ENCODE measurements at places on chromosomes 7 and 10.

DNA sequence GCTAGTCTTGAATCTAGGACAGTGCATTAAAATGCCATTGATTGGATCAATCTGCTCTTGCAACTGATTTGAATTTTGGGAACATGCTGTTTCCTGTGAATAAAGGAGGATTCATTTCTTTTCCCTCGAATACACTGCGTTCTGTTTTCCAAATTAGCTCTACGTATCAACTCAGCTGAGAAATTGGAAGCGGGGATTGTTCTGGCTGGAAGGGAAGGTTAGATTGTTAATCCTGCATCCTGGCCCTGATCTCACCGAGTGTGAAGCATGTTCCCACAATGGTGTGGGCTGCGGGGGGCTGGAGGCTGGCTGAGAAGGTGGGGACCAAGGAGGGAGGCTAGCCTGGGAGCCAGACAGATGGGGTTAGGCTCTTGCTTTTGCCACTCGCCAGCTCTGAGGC lies 17.6 kb downstream of the HTRA1 start:
- no peak for DNase-seq

GRCh38 chr7:5831196-5831595 lies 49.4 kb upstream of the OCM start:
- DNase-seq, result no peak

GRCh38 chr7:147798001-147798400 lies 792.6 kb upstream of the C7orf33 start:
- no peak for DNase-seq

GRCh38 chr10:26468700-26469099 lies 30.6 kb downstream of the APBB1IP start:
- DNase-seq, result peak; percentile 44

DNA sequence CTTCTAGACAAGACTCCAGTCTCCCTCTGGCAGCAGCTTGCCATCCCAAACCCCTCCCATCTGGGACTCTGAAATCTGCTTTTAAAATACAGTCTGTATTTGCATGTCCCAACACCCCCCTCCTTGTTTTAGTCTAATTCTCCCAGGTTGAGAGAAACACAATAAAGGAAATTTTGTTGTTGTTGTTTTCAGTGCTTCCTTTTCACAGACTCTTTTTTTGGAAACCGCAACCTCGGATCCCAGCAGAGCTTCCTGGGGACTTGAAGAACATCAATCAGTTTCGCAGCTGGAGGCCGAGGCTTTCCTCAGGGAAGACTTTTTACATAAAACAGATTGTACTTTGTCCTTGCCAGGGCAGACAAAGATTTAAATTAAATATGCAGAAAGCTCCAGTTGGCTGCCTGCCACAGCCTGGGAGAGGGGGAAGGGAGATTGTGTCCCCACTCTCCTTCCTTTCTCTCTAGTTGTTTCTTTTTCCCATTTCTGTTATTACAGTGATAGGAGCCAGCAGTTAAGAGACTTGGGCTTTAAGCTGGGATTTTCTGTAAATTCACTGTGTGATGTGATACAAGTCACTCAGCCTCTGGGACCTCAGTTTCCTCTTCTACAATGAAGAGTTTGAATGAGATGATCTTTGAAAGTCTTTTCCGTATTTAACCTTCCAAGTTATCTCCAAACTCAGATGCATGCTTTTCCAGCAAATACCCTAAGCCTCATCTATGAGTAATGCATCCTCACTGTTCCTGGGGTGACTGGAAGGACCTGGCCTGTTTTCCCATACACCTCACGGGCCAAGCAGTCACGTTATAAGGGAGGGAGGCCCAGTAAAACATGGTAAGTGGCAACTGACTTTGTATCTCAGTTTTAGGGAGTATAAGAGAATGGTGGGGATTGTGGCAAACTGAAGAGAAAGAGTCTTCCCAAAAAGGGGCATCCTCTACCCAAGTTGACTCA lies 192.3 kb downstream of the REEP3 start:
- DNase-seq, result no peak

DNA sequence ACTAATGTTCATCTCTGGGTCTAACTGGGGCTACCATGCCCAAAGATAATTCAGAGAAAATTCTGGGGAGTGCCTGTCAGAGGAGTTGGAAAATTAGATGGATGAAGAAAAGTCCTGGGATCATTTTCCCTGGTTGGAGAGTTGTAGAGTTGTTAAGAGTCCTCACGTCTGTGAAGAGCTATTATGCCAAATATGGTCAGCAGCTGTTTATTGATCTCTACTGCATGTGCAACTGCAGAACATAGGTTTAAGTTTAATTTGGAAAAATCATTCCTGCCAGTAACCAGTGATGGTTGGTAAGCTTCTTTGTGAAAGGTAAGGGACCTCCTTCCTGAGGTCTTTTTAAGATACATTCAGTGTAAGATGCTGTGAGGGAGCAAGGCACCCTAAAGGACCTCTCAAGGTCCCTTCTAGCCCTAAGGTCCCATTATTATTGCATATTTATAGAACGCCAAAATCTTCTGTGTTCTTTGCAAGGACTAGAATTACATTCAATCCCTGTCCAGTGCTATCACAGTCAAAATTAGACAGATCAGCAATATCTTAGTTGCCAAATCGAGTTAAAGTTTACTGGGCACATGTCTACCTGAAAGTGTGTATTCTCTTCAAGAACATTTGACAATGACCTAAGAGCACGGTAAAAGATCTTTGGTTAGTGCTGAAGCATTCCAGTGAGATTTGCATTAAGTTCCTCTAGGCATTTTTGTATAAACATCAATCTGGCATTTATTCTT lies 62.7 kb downstream of the VTI1A start:
- no peak for DNase-seq

- DNase-seq, result no peak
These were observed 104.9 kb downstream of the DOCK4 start for GRCh38 chr7:112101201-112101846.

DNA sequence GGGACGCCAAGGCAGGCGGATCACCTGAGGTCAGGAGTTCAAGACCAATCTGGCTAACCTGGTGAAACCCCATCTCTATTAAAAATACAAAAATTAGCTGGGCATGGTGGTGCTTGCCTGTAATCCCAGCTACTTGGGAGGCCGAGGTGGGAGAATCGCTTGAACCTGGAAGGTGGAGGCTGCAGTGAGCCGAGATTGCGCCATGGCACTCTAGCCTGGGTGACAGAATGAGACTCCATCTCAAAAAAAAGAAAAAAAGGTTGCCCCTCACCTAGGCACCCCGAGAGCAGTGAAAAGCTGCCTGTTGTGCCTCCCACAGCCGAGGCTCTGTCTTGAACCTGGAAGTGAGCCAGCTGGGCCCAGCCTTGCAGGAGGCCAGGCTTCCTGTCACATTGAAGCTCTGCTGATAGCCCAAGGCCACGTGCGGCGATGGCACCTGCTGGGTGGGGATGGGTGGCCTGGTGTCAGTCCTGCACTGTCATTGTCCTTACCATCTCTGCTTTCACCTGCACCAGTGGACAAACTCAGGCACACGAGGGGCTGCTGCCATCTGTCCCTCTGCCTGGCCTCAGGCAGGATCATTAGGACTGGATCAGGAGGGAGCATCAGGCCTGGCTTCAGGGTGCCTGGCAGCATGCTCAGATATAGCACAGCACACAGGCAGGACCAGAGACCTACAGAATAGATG lies 37.8 kb downstream of the DNAJB12 start:
- DNase-seq, result peak; percentile 65

GRCh38 chr10:104921763-104922162 lies 280.7 kb downstream of the SORCS3 start:
- DNase-seq, result no peak

GRCh38 chr7:116193329-116194087 lies 16.8 kb upstream of the TES start:
- DNase-seq, result no peak

- no peak for DNase-seq
These were observed 53.5 kb downstream of the BMS1 start for GRCh38 chr10:42836096-42836495.

DNA sequence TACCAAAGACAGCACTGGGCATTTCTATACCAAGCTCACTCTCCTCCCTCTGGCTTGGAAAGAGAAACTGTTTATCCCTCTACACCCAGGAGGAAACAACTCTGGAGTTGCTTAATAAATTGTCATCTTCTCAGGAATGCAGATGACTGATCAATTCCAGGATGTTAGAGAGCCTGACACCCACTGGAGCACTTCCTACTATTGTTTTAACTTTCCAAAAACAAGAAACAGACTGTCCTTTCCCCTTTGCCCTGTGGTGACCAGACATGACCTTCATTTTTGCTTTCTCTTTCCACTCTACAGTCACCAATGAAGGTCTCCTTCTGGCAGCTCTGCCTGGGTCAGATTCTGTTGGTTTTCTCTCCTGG lies 19.6 kb downstream of the GIMAP4 start:
- DNase-seq, result peak; percentile 25

- no peak for DNase-seq
These were observed 60.3 kb downstream of the PRKAR2B start for GRCh38 chr7:107104801-107105200.

DNA sequence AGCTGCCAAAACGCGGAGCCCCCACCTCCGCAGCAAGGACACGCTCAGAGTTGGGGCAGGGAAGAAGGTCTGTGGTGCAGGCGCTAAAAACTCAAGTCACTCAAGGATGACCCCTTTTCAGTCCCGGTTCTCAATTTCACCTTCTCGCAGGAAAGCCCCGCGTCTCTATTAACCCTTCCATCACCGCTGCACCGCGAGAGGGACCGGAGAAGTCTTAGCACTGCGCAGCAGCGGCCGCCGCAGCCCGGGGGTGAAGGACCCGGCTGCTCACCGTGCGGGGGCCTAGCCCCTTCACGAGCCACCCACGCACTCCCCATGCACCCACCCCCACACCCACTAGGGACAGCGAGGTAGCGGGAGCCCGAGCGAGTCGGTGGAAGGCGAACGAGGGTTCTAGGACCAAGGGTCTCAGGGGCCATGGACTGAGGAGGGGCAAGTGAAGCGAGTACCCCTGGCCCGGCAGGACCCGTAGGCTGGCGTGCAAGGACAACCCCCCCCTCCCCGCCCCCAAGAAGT lies 162.9 kb downstream of the SH3PXD2A start:
- DNase-seq, result peak; percentile 26

DNA sequence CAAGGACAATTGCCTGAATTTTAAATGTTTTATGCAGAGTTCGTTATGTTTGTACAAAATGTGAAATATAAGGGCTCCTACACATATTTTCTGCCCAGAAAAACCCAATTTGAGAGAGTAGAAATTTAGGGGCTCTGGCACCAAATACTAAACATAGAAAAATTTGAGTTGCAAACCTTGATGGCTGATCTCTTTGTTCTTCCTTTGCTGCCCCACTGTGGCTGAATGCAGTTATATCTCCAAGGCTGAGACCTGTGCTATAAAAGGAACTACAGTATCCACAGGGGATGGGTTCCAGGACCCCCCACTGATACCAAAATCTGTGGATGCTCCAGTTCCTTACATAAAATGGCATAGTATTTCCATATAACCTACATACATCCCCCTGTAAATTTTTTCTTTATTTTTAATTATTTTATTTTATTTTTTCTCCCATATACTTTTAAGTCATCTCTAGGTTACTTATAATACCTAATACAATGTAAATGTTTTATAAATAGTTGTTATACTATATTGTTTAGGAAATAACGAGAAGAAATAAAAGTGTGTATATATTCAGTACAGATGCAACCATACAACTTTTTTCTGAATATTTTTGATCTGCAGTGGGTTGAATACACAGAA lies 22.5 kb downstream of the CFAP43 start:
- peak; percentile 21 for DNase-seq

DNA sequence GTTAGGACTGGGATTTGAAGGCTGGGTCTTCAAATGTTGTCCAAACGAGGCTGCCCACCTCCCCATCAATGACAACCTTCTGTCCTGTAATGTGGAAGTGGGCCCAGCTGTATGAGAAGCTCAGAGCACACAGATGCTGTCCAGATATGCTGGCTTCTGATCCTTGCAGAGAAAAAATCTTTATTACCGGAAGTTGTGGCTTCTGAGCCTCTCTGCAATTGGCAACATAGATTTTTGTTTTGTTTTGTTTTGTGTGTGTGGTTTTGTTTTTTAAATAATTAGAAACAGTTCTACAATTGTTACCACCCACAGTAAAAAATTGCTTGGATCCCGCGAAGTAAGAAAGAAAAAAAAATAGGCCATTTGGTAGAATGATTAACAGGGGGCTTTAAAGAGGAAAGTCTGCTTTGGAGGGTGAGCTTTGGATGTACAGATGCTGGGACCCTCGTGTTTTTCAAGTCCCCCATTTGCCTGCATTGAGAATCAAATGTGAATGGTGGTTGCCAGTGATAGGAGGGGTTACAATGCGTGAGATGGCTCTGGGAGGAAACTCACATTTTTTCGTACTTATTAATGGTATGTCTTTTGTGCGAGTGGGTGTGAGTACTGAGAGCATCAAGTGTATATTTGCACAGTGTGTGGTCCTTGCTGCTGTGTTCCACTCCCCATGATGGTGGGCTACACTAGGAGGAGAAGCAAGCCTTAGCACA lies 153.2 kb downstream of the TCF7L2 start:
- DNase-seq, result no peak

DNA sequence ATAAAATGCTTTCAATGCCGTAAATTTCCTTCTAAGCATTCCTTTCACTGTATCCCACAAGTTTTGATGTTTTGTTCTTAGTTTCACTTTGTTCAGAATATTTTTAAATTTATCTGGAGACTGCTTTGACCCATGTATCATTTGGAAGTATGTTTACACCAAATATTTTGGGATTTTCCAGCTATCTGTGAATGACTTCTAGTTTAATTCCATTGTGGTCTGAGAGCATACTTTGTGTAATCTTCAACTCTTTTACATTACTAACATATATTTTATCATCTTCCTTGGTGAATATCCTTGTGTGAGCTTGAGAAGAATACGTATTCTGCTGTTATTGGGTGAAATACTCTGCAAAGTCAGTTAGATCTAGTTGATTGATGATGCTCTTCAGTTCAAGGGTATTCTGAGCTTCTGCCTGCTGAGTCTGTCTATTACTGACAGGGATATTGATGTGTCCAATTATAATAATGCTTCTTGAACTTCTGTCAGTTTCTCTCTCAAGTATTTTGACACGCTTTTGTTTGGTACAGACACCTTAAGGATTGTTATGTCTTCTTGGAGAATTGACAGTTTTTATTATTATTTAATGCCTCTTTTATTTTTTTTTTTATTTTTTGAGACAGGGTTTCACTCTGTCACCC lies 31.6 kb downstream of the MKLN1 start:
- DNase-seq, result no peak

- DNase-seq, result no peak
These were observed 81.1 kb downstream of the PRTFDC1 start for GRCh38 chr10:24871011-24871935.

- no peak for DNase-seq
These were observed 69.5 kb downstream of the PTPN12 start for GRCh38 chr7:77606562-77606961.

GRCh38 chr10:11588873-11589574 lies 22.4 kb downstream of the USP6NL start:
- DNase-seq, result no peak
